ENCODE measurements at places on chromosomes 1 and 21.

DNA sequence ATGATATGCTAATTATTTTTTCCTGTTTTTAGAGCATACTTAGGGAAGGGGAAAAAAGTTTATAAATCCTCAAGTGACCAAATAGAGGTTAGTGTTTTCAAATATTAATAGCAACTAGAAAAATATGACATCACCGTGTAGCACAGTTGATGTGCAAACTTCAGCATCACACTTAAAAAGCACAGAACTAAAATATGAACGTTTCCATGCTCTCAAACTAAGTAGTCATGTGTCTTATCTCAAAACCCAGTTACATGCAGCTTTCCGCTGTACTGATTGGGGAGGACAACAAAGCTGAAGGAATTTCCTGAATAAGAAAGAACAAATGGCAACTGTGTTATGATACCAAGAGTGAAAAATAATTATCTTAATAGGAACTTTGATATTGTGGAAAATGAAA lies 903.7 kb downstream of the ADGRL2 start:
- no peak for DNase-seq

DNA sequence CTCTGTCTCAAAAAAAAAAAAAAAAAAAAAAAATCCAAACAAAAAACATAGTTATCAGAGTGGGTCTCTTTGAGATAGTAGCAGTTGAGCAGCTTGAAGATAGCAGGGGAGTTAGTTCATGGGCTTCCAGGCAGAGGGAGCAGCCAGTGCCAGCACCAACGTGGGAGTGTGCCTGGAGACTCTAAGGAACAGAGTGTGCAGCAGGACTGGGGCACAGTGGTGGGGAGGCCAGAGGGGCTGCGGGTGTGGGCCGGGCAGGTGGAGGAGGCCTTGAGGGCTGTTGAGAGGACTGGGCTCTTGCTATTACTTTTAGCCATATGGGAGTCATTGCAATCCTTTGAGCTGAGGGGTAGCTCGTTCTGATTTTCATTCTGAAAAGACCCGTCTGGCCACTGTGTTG lies 63.8 kb downstream of the RYR2 start:
- no peak for DNase-seq

- no peak for DNase-seq
Observed at GRCh38 chr1:228794173-228794572, 58.9 kb downstream of the RHOU start.

- DNase-seq = no peak
Observed at GRCh38 chr21:25326181-25326580, 281.1 kb downstream of the MRPL39 start.

- no peak for DNase-seq
Observed at GRCh38 chr1:48181669-48182367, 40.7 kb upstream of the SLC5A9 start.

GRCh38 chr1:11746092-11746491 lies 10.2 kb downstream of the AGTRAP start:
- no peak for DNase-seq

GRCh38 chr1:30879126-30879786 lies 29.3 kb downstream of the SDC3 start:
- peak; percentile 93 for DNase-seq

- peak; percentile 68 for DNase-seq
Observed at GRCh38 chr1:168603501-168604110, 27.2 kb downstream of the XCL1 start.

GRCh38 chr1:79929356-79929755 lies 922.8 kb upstream of the ADGRL4 start:
- no peak for DNase-seq

GRCh38 chr1:208857465-208857864 lies 613.3 kb upstream of the PLXNA2 start:
- DNase-seq = no peak

DNA sequence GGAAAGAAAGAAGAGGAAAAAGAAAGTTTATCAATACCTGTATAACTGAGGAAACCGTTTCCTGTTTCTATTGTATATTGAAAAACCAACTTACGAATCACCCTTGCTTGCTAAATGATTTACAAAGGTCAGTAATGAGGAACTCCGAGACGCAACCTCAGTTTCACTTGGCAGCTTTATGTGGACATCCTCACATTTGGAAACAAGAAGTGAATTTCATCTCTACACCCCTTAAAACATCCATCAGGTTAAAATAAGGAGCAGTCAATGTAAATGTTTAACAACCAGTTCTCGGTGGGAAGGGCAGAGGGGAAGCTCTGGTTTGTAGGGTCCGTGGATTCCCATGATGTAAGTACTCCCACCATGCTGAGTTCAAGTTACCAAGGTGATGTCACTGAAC lies 481.7 kb upstream of the RUNX1 start:
- DNase-seq = no peak

GRCh38 chr1:3809680-3810079 lies 13.4 kb upstream of the LRRC47 start:
- DNase-seq = no peak

DNA sequence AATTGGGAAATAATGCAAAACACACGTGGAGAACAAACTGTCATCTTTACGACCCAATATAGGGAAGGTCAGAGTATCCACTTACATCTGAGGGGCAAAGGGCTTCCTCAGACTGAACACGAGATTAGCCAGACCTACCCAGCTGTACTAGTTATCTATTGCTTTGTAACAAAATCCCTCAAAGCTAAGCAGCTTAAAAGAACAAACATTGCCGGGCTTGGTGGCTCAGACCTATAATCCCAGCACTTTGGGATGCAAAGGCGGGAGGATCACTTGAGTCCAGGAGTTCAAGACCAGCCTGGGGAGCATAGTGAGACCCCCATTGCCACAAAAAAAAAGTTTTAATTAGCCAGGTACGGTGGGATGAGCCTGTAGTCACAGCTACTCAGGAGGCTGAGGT lies 262.8 kb downstream of the LTN1 start:
- no peak for DNase-seq

- peak; percentile 79 for DNase-seq
Observed at GRCh38 chr1:207993477-207994445, 82.8 kb upstream of the CD34 start.

GRCh38 chr1:7760245-7760644 lies 10.9 kb upstream of the VAMP3 start:
- DNase-seq = no peak

GRCh38 chr1:228307218-228308023 lies 99.2 kb downstream of the TRIM11 start:
- no peak for DNase-seq

- no peak for DNase-seq
Observed at GRCh38 chr1:2643414-2644077, 10.7 kb upstream of the MMEL1 start.

GRCh38 chr1:57063406-57064125 lies 97.8 kb upstream of the C8B start:
- no peak for DNase-seq

Measured in SJCRH30 (cell line).